ENCODE measurements at places on chromosomes 3 and 15.

DNA sequence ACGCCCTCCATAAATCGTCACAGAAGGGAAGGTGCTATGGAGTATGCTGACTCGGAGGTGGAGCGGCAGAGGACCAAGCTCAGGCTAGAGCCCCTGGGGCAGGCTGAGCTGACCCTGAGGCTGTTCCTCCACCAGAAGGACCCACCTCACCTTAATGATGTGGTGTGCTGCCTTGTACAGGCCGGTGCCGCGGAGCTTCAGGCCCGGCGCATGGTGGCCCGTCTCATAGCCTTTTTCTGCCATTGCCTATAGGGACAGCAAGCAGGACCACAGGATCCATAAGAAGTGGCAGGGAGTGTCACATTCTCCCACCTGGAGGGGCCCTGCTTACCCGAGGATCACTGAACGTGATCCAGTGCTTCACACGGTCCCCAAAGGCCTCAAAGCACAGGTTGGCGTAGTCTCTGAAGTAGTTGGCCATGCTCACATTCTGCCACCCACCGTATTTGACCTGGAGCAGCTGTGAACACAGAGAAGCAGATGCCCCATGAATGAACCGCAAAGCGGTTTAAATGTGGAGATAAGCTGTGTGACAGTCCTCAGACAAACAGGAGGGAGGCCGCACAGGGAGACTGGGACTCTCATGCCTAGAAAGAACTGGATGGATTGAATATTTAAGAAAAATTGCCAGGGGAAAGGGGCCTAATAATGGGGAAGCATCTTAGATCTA lies 4.8 kb downstream of the LCTL start:
- DNase-seq, result no peak

DNA sequence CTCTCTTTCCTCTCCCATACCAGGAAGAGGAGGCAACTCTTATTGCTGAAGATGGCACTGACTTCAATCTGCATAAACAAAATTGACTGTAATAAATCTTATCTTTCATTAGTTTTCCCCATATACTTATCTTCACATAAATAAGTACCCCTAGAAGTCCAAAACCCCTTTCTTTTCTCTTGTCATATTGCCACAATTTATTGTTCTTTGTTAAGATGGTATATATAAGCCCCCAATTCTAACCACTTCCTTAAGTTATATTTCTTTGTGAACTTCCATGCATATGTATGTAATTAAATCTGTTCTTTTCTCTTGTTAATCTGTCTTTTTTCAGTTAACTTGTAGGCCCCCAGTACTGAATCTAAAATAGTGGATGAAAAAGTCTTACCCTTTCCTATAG lies 68.8 kb downstream of the TNIK start:
- DNase-seq, result no peak

DNA sequence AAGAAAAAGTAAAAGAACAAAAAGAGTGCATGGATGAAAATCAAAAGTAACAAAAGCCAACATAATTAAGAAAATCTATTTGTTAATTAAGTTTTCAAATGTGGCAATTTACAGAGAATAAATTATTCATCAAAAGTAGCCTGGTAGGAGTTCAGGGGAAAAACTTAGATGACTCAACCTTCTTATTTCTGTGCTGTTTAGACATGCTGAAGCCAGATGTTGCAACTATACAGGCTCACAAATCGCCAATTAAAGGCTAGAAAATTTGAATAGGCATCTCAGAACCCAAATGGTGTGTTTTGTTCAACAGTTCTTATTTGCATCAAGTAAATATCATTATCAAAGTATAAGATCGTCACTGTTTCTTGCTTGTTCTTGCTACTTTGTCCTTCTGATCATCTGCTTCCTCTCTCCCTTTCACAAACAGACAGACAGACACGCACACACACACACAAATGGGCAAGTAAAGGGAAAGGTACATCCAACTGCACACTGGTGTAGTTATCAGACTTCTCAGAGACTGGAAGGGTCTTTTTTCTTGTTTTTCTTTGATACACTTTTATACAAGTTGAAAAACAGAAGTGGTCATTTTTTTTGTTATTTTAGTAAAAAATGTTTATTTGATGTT lies 572.2 kb downstream of the MECOM start:
- DNase-seq, result no peak

DNA sequence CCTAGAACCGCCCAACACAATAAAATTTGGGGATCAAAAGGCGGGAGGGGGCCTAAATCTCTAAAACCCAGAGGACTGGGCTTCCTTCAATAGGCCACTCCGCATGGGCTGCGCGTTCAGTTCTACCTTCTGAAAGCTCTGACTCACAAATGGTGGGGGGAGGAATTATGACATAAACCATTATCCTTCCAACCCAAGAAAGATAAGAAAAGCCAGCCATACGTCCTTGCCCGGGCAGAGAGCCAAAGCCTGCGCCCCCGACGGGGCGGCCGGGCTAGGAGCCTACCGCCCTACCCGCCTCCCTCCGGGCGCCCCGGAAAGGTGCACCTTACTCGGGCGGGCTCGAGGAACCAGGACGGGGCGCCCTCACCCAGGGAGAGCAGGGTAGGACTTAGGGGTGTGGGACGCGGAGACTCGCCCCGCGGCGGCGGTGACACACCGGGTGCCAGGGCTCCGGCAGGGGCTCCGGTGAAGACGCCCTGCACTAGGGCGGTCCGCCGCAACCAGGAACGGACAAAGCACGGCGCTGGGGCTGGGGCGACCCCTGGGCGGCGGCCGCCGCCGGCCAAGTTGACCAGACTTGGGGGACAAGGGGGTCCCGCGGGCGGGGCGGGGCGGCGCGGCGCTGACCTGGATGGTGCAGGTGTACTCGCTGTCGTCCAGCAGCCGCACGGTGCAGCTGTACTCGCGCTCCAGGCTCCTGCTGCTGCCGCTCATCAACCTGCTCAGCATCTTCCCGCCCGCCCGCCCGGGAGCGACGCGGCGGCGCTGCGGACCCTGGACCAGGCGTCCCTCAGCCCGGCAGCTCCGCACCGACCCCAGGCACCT lies 534 bp downstream of the FRMD5 start:
- DNase-seq, result peak; percentile 77

- no peak for DNase-seq
Measured at GRCh38 chr3:143848704-143849103, 436 bp upstream of the SLC9A9 start.

GRCh38 chr3:102106416-102107097 lies 257.2 kb downstream of the NFKBIZ start:
- no peak for DNase-seq

GRCh38 chr15:25345943-25346342 lies 92.9 kb downstream of the UBE3A start:
- no peak for DNase-seq

DNA sequence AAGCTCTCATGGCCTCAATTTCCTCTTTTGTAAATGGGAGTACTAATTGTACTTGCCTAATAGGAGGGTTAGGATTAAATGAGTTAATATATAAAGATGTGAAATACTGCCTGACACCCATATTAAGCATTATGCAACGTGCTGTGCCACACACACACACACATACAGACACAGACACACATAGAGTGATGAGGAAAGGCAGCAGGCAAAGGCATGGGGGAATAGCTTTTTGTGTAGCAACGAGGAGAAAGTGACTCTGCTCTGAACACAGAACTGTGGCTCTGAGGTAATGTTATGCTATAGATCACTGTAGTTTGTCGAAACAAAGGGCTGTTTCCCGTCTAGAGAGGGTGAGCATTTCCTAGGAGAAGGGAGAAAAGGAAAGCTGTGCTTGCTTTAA lies 233.3 kb upstream of the SLCO3A1 start:
- DNase-seq, result no peak

DNA sequence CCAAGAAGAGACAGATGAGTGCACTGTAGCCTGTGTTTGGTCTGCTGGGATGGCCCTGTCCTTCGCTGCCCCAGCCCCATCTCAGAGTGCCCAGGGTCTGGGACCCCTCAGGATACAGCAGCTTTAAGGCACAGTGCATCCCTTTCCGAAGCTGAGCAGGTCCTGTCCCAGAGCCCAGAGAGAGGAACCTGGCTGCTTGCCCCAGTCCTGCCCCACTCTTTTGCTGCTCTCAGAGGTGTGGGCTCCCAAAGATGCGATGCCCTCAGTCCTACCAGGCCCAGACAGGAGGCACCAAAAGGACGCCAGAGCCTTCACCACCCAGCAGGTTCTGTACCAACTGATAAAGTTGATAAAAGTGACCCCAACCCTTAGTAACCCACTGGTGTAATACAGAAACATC lies 8.2 kb downstream of the PLCD1 start:
- DNase-seq, result no peak

DNA sequence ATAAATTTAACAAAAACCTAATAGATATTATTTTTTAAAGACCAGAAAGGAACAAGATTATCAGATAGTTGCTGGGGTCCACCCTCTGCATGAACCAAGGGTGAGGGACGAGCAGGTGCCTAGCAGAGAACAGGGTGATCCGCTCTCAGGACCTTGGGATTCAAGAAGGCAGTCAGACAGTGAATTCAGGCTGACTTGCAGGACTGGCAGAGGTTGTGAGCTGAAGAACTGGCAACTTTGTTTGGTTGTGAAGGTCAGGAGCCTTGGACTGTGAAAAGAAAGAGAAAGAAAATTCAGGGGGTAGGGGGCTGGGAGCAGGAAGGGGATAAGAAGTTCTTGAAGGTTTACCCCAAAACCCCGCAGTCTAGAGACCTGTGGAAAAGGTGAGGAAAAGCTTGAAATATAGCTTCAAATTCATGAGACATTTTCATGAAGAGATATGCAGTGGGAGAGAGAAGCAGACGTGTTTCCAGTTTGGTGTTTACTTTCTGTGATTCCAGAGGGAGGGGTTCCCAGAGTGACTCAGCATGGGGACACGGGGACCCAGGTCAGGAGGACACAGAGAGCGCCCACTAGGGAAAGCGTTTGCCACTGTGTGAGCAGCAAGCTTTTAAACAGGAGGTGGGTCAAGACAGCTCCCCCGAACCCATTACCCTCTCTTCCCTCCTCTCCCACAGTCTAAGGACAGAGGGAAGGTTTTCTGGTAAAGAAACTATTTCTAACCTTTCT lies 217.2 kb upstream of the UMPS start:
- DNase-seq, result no peak

All from activated effector memory CD4-positive, alpha-beta T cell treated with anti-CD3 and anti-CD28 coated beads, Interleukin-2, amount 50 U/mL, for 16 hours (primary cell).